ENCODE measurements at places on chromosomes 4 and X.

DNA sequence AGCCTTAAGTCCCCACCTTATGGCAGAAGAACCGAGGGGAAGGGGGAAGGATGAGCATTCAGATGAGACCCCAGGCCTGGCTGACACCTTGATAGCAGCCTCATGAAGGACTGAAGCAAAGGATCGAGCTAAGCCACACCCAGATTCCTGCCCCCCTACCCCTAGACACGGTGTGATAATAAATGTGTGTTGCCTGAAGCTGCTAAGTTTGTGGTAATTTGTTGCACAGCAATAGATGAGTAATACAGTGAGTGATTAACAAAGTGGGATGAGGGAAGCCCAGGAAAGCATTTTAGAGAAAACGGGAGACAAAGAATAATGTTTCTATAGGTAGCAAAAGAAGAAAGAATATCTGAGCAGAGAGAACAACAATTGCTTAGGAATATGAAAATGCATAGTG lies 404.2 kb downstream of the MID1IP1 start:
- DNase-seq: no peak

GRCh38 chrX:23062359-23062758 lies 62.6 kb downstream of the DDX53 start:
- DNase-seq: no peak

- no peak for DNase-seq
Observed at GRCh38 chrX:19627533-19627932, 112.2 kb upstream of the MAP3K15 start.

- DNase-seq: no peak
Observed at GRCh38 chr4:53309321-53310040, 56.4 kb downstream of the SCFD2 start.

- DNase-seq: no peak
Observed at GRCh38 chr4:48543796-48544195, 53.7 kb downstream of the ZAR1 start.

DNA sequence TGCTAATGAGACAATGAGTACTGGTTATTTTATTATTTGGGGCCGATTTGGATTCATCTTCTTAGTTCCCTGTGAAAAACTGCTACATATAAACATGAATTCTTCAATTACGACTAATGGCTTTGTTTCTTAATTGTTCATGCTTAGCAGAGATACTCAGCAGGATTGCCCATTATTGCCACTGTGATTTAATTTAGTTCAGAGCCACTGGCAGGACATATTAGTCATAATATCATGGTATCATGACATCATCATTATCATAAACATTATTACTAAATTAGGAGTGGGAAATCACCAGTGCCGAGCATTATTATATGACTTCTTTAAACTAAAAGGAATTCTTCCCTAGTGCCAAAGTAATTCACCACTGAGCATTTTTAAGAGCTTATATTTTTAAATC lies 201.4 kb downstream of the SPOCK3 start:
- no peak for DNase-seq

GRCh38 chr4:69600013-69600412 lies 39.4 kb downstream of the UGT2A2 start:
- no peak for DNase-seq

DNA sequence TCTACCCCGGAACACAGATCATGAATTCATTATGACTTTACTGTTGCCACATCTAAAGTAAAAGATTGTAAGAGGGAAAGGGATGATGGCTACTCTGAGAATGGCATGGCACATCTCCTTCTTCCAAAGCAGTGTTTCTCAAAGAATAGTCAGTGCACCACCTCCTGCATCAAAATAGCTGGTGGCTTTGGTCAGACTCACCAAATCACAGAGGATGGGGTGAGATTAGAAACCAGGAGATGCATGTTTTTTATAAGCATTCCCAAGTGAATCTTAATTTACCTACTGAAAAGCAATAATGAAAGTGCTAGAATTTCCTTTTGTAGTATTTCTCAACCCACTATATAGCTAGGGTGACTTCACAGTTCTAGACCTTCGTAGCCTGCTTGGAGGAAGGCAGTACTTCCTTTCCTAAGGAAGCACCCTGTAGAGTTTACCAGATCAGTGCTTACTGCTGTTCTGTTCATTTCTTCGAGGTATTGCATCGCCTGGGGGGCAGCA lies 340.8 kb upstream of the KLF3 start:
- no peak for DNase-seq

GRCh38 chrX:116272322-116272721 lies 101.8 kb downstream of the AGTR2 start:
- no peak for DNase-seq

GRCh38 chr4:41365681-41366080 lies 109.0 kb downstream of the UCHL1 start:
- DNase-seq: no peak

DNA sequence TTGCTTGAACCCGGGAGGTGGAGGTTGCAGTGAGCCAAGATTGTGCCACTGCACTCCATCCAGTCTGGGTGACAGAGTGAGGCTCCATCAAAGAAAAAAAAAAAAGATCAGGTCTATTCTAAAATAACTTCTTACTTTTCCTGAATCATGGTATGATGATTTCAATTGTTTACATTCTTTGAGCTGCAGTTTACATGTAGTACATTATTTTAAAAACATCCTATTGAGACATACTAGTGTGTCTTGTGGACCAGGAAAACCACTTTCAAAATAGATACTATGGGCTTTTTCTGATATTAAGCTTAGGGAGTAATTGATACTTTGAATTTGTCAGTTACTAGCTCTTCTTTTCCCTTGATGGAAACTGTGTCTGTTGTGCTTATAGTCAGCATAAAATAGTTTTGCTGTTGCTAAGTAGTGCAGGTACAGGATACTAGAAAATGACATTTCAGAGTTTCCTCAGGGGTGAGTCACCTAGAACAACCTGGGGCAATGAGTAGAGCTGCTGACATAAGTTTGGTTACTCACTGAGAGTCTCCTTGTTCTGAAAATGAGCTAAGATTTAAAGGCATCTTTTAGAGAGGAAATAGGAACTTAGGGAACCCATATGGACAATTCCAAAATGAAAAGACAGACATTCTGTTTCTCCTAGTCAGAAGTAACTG lies 53.2 kb upstream of the C4orf54 start:
- DNase-seq: no peak

DNA sequence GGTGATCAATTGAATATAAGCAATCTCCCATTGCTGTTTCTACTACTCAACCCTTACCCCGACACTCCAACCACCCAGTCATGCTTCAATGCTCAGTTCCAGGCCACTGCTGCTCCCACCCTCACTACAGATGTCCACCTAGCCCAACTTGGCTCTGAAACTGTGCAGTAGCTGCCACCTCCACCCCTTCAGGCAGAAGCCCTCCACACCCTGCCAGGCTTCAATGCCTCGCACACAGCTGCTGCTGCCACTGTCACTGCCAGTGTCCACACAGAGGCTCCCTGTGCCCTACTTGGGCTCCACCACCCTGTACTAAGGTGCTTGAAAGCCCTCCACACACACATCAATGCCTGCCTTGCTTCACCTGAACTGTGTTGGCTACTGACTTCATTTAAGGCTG lies 34.6 kb downstream of the LAMTOR3 start:
- DNase-seq: no peak

DNA sequence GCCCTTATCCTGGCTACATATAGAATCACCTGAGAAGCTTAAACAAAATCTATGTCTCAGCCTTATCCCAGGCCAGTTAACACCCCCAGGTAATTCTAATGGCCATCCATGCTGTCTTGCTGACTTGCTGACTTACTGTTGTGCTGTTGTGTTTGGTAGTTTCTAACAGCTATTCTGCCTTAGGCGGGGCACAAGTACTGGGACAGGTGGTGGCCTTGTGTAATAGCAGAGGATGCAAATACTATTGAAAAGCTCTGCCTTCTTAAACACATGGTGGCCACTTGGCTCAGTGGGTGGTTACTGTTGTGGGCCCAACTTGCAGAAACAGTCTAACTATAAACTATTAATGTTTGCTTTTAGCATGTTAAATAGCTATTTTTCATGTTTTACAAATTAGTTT lies 56.2 kb downstream of the CDS1 start:
- no peak for DNase-seq

DNA sequence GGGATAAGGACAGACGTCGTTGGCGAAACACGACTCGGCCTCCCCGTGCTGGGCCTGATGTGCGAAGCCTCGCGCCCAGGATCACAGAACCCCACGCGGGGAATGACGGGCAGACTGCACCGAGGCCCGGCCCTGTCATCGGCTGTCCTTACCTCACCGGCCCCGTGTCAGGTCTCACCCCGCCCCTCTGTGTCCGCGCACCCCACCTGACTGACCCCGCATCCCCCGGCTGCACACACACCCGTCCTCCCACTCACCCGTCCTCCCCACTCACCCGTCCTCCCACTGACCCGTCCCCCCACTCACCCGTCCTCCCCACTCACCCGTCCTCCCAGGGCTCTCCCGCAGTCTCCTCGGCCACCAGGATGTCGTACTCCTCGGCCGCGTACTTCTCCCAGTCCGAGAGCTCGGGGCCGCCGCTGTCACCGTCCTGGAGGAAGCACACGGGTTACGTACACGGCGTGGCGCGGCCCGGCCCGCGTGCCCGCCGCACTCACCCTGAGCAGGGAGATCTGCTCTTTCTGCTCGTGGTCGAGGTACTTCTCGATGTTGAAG lies 19.8 kb upstream of the GTPBP6 start:
- no peak for DNase-seq

GRCh38 chr4:125728568-125728967 lies 413.8 kb downstream of the FAT4 start:
- DNase-seq: no peak

- no peak for DNase-seq
Observed at GRCh38 chrX:109374262-109374960, 107.5 kb downstream of the GUCY2F start.

DNA sequence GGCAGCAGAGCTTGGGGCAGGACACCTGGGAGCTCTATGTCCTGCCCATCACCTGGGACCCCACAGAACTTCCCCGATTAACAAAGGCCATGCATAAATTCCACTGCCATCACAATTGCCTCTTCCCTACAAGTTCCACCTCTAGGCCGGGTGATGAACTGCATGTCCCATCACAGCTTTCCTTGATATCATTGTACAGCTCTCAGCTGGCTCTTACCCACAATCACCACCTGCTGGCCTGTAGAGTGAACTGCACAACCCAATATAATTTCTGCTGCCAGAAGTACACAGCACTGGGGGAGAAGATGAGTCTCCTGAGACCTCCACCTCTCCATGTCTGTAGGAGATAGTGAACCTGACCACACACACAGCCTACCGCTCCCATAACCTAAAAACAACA lies 285.0 kb upstream of the AADAT start:
- DNase-seq: peak; percentile 7

DNA sequence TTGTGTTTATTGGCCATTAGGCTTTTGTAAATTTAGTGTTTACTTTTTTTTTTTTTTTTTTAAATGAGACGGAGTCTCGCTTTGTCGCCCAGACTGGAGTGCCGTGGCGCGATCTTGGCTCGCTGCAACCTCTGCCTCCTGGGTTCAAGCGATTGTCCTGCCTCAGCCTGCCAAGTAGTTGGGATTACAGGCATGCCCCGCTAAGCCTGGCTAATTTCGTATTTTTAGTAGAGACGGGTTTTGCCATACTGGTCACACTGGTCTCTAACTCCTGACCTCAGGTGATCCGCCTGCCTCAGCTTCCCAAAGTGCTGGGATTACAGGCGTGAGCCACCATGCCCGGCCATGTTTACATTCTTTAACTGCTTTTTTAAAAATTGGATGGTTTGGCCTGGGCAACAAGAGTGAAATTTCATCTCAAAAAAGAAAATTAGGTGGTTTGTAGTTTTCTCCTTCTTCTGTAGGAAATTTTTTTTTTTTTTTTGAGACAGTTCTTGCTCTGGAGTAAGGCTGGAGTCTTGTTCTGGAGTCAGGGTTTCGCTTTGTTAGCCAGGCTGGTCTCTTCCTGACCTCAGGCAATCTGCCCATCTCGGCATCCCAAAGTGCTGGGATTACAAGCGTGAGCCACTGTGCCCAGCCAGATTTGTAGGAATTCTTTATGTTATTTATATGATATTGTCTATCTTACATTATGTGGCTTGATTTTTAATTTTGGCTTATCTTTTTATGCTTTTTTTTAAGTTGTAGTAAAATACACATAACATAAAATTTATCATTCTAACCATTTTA lies 15.1 kb downstream of the UBE2K start:
- DNase-seq: no peak

DNA sequence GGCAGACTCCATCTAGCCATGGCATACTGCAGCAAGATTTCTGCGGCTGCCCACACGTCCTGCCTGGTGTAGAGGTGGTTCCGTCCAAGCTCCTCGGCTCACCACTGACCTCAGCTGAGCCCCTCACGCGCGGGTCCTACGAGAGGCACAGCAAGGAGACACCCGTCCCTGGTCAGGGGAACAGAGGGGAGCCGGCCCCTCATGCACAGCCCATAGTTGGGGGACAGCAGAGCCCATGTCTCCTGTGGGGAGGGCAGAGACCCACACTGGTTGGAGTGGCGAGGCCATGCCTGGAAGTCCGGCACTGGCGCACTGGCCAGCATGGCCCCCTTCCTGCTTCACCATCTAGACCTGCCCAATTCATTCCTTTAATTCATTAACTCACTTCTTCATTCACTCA lies 80.8 kb downstream of the HTRA3 start:
- DNase-seq: no peak

GRCh38 chrX:100695991-100696390 lies 35.9 kb downstream of the SYTL4 start:
- DNase-seq: no peak

DNA sequence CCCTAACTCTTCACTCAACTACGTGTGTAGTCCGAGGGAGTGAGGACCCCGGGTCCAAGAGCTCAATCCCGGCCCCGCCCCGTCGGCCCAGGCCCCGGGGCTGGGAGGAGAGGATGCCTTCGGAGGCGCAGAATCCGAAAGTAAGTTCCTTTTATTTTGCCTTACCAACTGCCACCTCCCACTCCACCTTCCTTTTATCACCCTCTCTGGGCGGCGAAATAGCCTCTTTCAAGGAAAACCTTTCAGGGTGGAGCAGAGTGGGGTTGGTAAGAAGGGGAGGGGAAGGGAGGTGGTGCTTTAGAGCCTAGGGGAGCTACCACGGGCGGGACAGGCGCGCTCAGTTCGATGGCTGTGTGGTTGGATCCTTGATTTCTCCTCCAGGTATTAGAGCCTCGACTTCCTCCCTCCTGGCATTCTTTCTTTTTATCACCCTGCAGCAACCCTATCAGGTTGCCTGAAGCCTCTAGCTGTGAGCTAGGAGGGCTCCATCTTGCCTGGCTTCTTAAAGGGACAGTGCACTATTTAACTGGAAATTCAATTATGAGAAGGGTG lies 191.2 kb downstream of the RRAGB start:
- DNase-seq: peak; percentile 4

GRCh38 chrX:154353172-154353843 lies 21.1 kb downstream of the FLNA start:
- DNase-seq: no peak

DNA sequence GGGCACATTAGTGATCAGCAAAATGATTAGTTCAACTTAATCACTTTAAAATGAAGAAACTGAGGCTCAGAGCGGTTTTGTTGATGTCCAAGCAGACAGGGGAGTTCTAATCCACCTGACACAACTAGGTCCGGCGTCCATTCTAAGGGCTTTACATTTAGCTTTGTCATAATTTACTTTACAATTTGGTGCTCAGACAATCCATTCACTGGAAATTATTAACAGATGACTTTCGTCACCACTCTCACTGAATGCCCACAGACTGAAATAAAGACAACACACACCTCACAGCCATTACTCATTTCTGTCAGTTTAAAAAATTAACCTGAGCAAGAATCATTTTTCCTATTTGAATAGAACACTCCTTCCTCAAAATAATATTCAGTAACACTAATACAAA lies 10.8 kb downstream of the NR3C2 start:
- DNase-seq: no peak

Data from stimulated activated naive B cell treated with anti-CD40 and anti-IgM and Interleukin-4, amounts not matched to agents 10 μg/mL and 1 μg/mL and 100 μg/mL, for 72 hours (primary cell).